Muscle of leg (tissue), 16 donors: ENCODE measurements at places on chromosomes 2 and 18.

DNA sequence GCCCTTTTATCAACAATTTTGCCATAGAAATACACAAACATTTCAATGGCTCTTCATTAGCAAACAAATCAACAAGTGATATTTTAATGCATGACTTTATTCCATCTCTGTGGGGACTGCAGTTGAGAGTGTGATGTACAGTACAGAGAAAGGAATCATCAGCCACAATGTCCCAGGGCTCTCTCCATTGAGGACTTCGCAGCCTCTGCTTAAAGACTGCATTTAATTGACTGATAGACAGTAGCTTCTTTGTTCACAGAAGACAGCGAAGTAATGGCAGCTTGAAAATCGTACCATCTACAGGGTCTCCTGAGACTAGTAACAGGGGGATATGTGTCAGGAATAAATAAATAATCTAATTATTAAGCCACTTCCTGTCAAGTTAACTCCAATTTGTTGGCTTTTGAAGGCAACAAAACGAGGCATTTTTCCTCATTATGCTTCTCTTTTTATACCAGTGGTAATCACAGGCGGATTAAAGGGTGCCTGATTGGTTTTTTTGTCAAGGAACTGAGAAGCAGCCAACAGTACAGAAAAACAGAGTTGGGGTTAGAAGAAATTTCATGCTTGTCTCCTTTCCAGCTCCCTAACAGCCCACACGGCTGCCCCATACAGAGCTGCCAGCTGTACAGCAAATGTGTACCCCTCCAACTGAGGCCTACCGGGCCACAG is 164.3 kb downstream of the ZNF521 start:
- no peak overlapping the region for H3K4me3 ChIP-seq
- no peaks in the 10 kb centered on the region for H3K4me1 ChIP-seq
- no peaks in the 10 kb centered on the region for H3K36me3 ChIP-seq
- H3K27ac ChIP-seq, result no peak overlapping the region
- no peaks in the 10 kb centered on the region for H3K27me3 ChIP-seq
- DNase-seq, result no peak

GRCh38 chr18:35693829-35694228 is 112.3 kb downstream of the GALNT1 start:
- H3K27me3 ChIP-seq, result no peaks in the 10 kb centered on the region
- H3K4me3 ChIP-seq, result no peak overlapping the region
- DNase-seq, result no peak
- H3K36me3 ChIP-seq, result peaks cover 10% of the 10 kb centered on the region
- no peaks in the 10 kb centered on the region for H3K4me1 ChIP-seq
- H3K27ac ChIP-seq, result no peak overlapping the region

GRCh38 chr2:107436281-107436680 is 390.4 kb upstream of the RGPD4 start:
- peak; percentile 84 for DNase-seq
- H3K36me3 ChIP-seq, result no peaks in the 10 kb centered on the region
- no peaks in the 10 kb centered on the region for H3K4me1 ChIP-seq
- H3K27ac ChIP-seq, result no peak overlapping the region

DNA sequence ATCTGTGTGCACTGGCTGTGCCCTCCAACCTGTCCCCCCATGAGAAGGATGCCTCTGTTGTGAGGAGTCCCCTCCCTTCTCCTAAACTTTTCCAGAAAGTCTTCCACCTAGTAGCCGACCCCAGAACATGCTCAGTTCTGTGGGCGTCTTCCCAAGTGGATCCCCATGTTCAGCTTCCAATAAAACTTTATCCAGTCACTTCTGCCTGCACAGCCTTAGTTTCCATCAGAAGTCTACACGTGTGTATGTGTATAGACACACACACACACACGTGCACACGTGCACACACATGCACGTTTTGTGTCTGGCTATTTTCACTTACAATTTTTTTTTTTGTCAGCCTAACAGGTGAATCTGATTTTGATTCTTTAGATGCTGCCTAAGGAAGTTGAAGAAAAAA is 115.1 kb downstream of the RTP5 start:
- H3K36me3 ChIP-seq, result no peaks in the 10 kb centered on the region
- DNase-seq, result no peak
- no peak overlapping the region for H3K4me3 ChIP-seq
- no peak overlapping the region for H3K27ac ChIP-seq

DNA sequence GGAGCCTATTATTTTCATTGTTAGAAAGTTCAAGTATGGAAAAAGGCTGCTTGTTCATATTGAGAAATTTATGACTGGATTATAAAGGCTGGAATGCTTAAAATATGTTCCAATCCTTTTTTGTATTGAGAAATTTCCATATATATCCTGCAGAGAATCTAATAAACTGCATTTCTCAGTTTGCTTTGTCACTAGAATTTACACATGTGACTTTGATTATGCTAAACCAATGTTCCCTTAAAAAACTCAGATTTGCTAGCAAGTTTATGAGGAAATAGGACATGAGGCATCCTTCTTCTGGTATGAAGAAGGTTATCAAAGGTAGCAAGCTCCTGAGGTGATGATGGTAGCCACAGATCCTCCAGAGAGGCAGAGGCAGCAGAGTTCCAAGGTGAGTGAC is 29.2 kb upstream of the DSEL start:
- no peaks in the 10 kb centered on the region for H3K4me1 ChIP-seq
- H3K27ac ChIP-seq, result no peak overlapping the region
- H3K36me3 ChIP-seq, result no peaks in the 10 kb centered on the region
- H3K4me3 ChIP-seq, result no peak overlapping the region
- H3K27me3 ChIP-seq, result no peaks in the 10 kb centered on the region

DNA sequence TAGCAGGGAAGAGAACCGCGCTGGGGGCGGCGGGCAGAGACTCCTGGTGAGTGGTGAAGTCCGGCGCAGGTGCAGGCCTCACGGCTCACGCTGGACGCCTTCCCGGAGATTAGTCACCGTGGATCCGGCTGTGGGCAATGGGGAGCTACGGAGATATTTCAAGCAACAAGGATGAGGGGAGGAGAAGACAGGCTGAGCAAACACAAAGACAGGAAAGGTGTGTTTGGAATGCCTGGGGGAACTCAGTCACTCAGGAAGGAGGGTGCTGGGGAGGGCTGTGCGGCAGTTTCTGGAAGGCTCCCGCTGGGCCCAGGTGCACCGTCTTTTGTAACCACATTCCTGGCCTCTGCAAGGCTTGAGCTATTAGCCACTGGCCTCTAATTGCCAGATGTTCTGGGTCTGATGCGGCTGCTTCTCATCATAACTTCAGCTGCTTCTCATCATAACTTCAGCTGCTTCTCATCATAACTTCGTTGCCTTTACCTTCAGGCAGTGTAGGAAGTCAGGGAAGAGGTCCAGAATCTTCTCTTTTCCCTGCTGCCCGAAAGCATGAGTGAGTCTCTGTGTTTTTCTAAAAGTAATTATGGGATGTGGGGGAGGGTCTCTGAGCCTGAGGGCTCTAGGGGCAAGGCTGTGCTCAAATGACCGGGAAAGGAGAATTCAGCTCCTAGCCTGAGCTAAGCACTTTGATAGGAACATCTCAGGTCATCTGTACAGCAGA is 118.9 kb downstream of the PXDN start:
- peaks cover 11% of the 10 kb centered on the region for H3K36me3 ChIP-seq
- H3K27me3 ChIP-seq, result peaks cover 9% of the 10 kb centered on the region
- DNase-seq, result peak; percentile 80
- peak overlapping the region; percentile 29 for H3K27ac ChIP-seq
- H3K4me3 ChIP-seq, result no peak overlapping the region
- H3K4me1 ChIP-seq, result peaks cover 12% of the 10 kb centered on the region

- peak overlapping the region; percentile 71 for H3K27ac ChIP-seq
- H3K4me3 ChIP-seq, result no peak overlapping the region
- no peaks in the 10 kb centered on the region for H3K36me3 ChIP-seq
- peak; percentile 67 for DNase-seq
- peaks cover 57% of the 10 kb centered on the region for H3K4me1 ChIP-seq
These were observed 40.6 kb upstream of the FOSL2 start for GRCh38 chr2:28352104-28352503.

- H3K4me1 ChIP-seq, result peaks cover 2% of the 10 kb centered on the region
- no peaks in the 10 kb centered on the region for H3K36me3 ChIP-seq
- no peaks in the 10 kb centered on the region for H3K27me3 ChIP-seq
- no peak overlapping the region for H3K27ac ChIP-seq
These were observed 280.9 kb downstream of the ZNF385B start for GRCh38 chr2:179580378-179581146.

DNA sequence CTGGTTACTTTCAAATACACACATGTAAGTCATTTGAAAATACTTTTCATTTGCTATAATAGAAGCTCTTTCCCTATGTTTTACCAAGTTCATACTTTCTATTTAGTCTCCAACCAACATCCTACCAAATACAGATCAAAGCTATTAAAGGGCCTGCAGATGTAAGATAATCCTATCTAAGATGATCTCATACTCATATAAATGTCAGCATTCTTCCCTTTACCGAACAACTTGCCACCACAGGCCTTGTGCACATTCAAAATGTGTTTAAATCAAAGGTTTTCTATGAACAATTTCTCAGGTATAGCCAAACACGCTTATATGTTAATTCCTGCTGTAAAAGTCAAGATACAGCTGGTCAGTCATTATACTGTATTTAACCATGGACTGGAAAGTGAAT is 23.3 kb downstream of the KCTD18 start:
- no peak for DNase-seq
- no peaks in the 10 kb centered on the region for H3K27me3 ChIP-seq
- peaks cover 22% of the 10 kb centered on the region for H3K36me3 ChIP-seq
- no peak overlapping the region for H3K4me3 ChIP-seq
- H3K4me1 ChIP-seq, result no peaks in the 10 kb centered on the region
- H3K27ac ChIP-seq, result no peak overlapping the region

GRCh38 chr2:122652670-122653069 is 897.2 kb downstream of the TSN start:
- no peaks in the 10 kb centered on the region for H3K4me1 ChIP-seq
- no peaks in the 10 kb centered on the region for H3K27me3 ChIP-seq
- H3K36me3 ChIP-seq, result no peaks in the 10 kb centered on the region
- peak overlapping the region; percentile 48 for H3K27ac ChIP-seq
- DNase-seq, result peak; percentile 96
